ENCODE measurements at places on chromosomes 16 and 17.
A peak's percentile ranks its signal among the peaks of the same experiment; 100 is the strongest.

DNA sequence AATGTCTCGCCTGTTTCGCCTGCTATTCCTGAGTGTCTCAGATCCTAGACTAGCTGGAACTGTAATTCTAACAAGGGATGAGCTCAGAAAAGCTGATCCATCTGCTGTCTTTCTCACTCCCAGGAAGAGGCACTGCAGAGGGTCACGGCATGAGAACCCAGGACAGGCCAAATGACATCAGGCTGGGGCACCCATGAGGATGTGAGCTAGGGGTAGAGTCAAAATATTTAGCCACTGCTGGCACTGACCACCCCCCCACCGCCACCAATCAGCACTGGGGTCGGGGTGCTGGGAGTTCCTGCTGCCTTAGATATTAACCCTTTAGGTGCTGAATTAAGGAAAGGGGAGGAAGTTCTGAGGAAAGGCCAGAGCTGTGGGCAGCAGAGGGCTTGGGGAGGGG lies 112.4 kb downstream of the IRX3 start:
- DNase-seq: no peak

- peak; percentile 24 for DNase-seq
Measured at GRCh38 chr16:66740010-66740409, 11.4 kb downstream of the DYNC1LI2 start.

DNA sequence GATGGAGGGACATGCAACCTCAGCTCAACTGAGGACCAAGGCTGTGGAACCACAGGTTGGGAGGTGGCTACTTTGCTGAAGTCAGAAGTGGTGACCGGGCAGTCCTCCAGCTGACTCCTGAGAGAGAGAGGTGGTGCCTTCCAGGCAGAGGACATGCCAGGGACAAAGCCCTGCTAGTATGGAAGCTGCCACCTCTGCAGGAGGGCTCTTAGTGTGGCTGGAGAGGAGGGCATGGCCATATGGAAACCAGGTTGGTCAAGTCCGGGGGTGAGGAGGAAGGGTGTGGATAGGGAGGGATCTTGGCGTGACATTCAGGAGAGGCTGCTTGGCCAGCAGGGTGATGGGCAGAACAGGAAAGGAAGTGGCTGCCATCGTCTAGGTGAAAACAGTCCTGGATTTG lies 5.7 kb downstream of the C16orf86 start:
- no peak for DNase-seq

GRCh38 chr17:12579288-12579687 lies 86.4 kb upstream of the MYOCD start:
- DNase-seq: no peak

DNA sequence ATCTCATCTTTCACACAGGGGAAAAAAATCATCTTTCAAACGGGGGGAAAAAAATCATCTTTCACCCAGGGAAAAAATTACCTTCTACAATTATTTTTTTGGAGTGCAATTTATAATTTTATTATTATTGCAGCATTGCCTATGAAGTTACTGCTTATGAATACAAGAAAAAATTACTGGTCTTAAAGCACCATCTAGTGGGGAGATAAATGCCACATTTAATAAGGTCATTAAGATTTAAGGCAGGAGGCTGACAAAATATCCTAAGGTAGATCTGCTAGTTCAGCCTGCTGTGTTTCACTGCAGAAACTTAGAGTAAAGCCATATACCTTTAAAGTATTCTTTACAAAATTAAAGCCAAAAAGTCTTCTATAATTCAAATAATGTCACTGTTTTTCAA lies 13.7 kb downstream of the SHCBP1 start:
- no peak for DNase-seq

All from CD4-positive, alpha-beta T cell treated with Interleukin-4 for 1 hour (primary cell).